ENCODE measurements at places on chromosomes 4 and X. TPM values are rescaled to one million over a fixed set of nuclear protein-coding genes. Genes with fewer than 3 reads are reported as not detected.

HOPX gene
- 203 TPM for total RNA-seq

- H3K36me3 ChIP-seq = no peaks in the 10 kb centered on the region
- H3K27me3 ChIP-seq = no peaks in the 10 kb centered on the region
- H3K4me3 ChIP-seq = no peak overlapping the region
- H3K4me1 ChIP-seq = no peaks in the 10 kb centered on the region
- H3K27ac ChIP-seq = no peak overlapping the region
- DNase-seq = no peak
Measured at GRCh38 chrX:19543020-19543715, 27.9 kb upstream of the MAP3K15 start.

GRCh38 chr4:7383266-7383665 is 51.5 kb downstream of the PSAPL1 start:
- no peak overlapping the region for H3K27ac ChIP-seq
- no peaks in the 10 kb centered on the region for H3K27me3 ChIP-seq
- no peaks in the 10 kb centered on the region for H3K4me1 ChIP-seq
- no peaks in the 10 kb centered on the region for H3K36me3 ChIP-seq

GRCh38 chr4:3375688-3376087 is 66.1 kb upstream of the HGFAC start:
- H3K27ac ChIP-seq = no peak overlapping the region
- H3K27me3 ChIP-seq = no peaks in the 10 kb centered on the region
- peak; percentile 57 for DNase-seq

- no peaks in the 10 kb centered on the region for H3K4me1 ChIP-seq
- no peak overlapping the region for H3K4me3 ChIP-seq
- H3K27ac ChIP-seq = no peak overlapping the region
- no peaks in the 10 kb centered on the region for H3K36me3 ChIP-seq
Measured at GRCh38 chrX:111560801-111561200, 49.4 kb downstream of the SERTM2 start.

- H3K27ac ChIP-seq = peak within 1 kb of the TSS; percentile 93
- H3K4me1 ChIP-seq = no peaks in the 10 kb centered on the region
- H3K36me3 ChIP-seq = peaks cover 8% of the 10 kb centered on the region
- peak; percentile 91 for DNase-seq
- H3K4me3 ChIP-seq = peak within 1 kb of the TSS; percentile 97
- H3K27me3 ChIP-seq = no peaks in the 10 kb centered on the region
Measured at GRCh38 chr4:143184503-143185252, at the start of gene USP38. USP38 (plus strand) TSS chr4:143184917; CDS start chr4:143185451, 534 bp downstream.

TMSB15A gene
- total RNA-seq = not detected

- H3K27ac ChIP-seq = no peak overlapping the region
- H3K4me3 ChIP-seq = no peak overlapping the region
- DNase-seq = no peak
- no peaks in the 10 kb centered on the region for H3K4me1 ChIP-seq
- H3K36me3 ChIP-seq = no peaks in the 10 kb centered on the region
Measured at GRCh38 chr4:167003326-167003725, 231.0 kb downstream of the SPOCK3 start.

PNCK gene
- total RNA-seq = 42.4 TPM

- no peaks in the 10 kb centered on the region for H3K27me3 ChIP-seq
- no peaks in the 10 kb centered on the region for H3K4me1 ChIP-seq
- no peaks in the 10 kb centered on the region for H3K36me3 ChIP-seq
- H3K4me3 ChIP-seq = no peak overlapping the region
- DNase-seq = no peak
Measured at GRCh38 chr4:89152972-89153371, 41.6 kb downstream of the TIGD2 start.

DNA sequence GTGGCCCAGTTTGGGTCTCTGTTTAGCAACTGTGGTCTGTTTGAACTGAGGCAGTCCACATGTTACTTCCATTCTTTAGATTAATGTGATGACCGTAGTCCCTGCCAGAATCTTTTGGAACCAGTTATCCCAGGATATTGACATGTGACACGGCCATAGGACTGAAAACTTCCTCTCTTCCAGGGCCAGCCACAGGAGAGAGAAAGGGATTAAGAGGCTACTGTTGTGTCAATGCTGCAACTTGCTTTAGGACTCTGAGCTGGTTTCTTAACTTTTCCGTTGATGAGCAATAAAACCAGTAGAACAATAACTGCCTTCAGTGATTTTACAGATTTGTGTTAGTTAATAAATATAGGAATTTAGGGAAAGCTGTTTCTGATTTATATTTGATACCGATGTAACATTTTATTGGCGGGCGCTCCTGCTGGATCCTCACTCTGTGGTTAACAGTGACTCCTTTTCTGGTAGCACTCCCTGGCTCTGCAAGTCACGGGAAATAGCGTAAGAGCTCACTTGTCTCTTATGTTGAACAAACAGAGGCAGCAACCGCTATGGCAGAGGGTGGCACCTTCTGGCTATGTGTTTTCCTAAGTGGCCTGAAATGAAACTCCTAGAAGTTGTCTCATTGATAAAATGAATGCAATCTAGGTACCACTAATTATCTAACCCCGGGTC is 2.5 kb downstream of the TENM3 start:
- peaks cover 6% of the 10 kb centered on the region for H3K4me1 ChIP-seq
- DNase-seq = no peak
- H3K36me3 ChIP-seq = no peaks in the 10 kb centered on the region

DNA sequence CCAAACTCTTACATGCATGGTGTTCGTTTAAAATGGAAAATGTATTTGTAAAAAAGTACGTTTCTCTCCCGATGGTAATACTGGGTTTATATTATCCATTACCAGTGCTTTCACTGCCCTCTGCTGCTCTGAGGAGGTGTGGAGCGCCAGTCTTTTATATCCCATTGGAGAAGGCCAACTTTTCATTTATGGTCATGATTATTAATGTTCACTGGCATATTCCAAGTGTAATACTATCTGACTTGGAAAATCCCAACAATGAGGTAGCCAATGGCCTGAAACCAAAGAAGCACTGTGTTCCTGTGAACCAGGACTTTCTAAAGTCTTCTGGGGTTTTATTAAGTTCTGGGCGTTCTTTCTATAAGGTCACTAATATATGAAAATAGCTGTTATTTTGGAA is 80.7 kb downstream of the SYNPO2 start:
- H3K27ac ChIP-seq = peak overlapping the region; percentile 52
- peak; percentile 74 for DNase-seq
- H3K4me3 ChIP-seq = no peak overlapping the region
- no peaks in the 10 kb centered on the region for H3K36me3 ChIP-seq
- no peaks in the 10 kb centered on the region for H3K27me3 ChIP-seq

POU4F2 gene
- not detected for total RNA-seq

KDM5C gene
- total RNA-seq = 48.7 TPM

DNA sequence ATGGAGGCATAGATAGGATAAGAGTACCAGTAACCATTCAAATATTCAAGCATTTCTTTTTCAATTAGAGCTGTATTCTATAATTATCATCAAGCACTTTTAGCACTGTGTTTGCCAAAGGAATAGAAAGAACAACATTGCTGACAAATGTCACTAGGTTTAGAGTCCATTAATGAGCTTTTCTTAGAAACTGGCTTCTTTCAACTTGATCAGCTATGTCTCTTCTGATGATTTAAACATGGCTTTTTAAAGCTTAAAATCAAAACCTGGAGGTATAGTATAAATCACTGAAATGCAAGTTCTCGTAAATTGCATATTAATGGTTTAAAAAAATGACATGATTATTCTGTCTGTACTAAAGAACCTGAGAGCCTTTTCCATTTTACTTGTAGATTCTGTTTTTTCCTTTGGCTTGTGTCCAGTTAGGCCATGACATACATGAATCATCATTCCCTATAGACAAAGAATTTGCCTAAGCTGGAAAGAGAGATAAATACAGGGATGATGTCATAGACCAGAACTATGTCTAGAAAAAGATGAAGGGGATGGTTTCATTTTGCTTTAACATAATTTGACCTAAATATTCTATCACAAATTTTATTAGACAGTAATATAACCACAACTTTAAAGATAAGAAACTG is 340.1 kb upstream of the CTSO start:
- peaks cover 31% of the 10 kb centered on the region for H3K4me1 ChIP-seq
- no peaks in the 10 kb centered on the region for H3K27me3 ChIP-seq
- no peak for DNase-seq
- no peak overlapping the region for H3K4me3 ChIP-seq

- H3K27ac ChIP-seq = no peak overlapping the region
- no peak overlapping the region for H3K4me3 ChIP-seq
- H3K36me3 ChIP-seq = no peaks in the 10 kb centered on the region
- no peaks in the 10 kb centered on the region for H3K4me1 ChIP-seq
Measured at GRCh38 chrX:143429811-143430210, 87.5 kb downstream of the SPANXN3 start.

DNA sequence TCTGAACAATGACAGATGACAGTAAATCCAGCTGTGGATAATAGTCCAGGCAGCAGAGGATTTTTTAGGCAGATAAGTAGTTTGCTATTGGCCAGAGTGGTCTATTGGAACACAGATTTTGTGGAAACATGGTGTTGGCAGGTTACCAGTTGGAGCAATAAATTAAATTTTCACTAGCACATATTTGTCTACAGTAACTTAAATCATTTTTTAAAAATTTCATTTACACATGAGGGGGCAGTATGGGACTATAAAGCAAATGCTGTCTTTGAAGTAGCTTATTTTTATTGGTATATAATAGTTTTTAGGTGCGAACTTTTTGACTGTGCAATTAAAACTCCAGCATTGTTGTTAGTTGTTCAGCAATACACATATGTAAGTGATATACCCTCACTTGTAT is 289.8 kb downstream of the ARHGAP10 start:
- H3K4me3 ChIP-seq = no peak overlapping the region
- no peak for DNase-seq
- H3K27ac ChIP-seq = no peak overlapping the region
- H3K36me3 ChIP-seq = peaks cover 7% of the 10 kb centered on the region
- no peaks in the 10 kb centered on the region for H3K4me1 ChIP-seq
- no peaks in the 10 kb centered on the region for H3K27me3 ChIP-seq

PWWP3B gene
- 7.7 TPM for total RNA-seq

SLC6A14 gene
- not detected for total RNA-seq

FMR1NB gene
- total RNA-seq = not detected

DNA sequence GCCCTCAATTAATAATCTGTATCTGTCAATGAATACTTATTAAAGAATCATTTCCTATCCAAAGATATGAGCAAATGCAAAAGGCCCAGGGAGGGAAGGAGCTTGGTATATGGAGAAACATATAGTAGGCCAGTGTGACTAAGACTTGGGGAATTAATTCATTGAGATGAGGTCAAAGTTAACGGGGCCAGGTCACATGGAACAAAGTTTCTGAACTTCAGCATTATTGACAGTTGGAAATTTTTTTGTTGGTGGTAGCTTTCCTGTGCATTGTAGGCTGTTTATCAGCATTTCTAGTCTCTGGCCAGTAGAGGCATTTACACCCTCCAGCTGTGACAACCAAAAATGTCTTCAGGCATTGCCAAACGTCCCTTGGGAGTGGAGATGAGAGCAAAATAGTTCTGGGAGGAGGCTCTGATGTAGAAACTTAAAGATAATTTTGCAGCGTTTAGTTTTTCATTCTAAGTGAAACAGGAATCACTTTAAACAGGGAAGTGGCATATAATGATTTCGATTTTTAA is 202.0 kb downstream of the SLC4A4 start:
- no peaks in the 10 kb centered on the region for H3K36me3 ChIP-seq
- no peak overlapping the region for H3K4me3 ChIP-seq
- no peak for DNase-seq
- H3K27me3 ChIP-seq = no peaks in the 10 kb centered on the region

DNA sequence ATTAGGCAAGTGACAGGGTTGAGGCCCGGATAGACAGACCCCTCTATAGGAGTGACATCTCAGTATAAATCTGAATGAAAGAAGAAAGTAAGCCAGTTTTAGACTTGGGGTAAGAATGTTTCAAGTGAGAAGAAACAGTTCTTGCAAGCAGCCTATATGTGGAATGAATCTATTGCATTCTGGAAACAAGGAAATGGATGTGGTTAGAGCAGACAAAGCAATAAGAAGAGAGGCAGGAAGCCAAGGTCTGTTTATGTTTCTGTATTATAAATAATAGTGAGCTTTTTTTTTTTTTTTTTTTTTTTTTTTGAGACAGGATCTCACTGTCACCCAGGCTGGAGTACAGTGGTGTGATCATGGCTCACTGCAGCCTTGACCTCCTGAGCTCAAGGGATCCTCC is 255.8 kb downstream of the UNC5C start:
- no peak for DNase-seq
- H3K36me3 ChIP-seq = no peaks in the 10 kb centered on the region
- no peak overlapping the region for H3K4me3 ChIP-seq
- H3K27me3 ChIP-seq = no peaks in the 10 kb centered on the region

FAM47A gene
- not detected for total RNA-seq

GRCh38 chr4:113499696-113500095 is 261.8 kb downstream of the CAMK2D start:
- H3K4me3 ChIP-seq = no peak overlapping the region
- H3K27me3 ChIP-seq = no peaks in the 10 kb centered on the region
- no peaks in the 10 kb centered on the region for H3K4me1 ChIP-seq
- peaks cover 25% of the 10 kb centered on the region for H3K36me3 ChIP-seq

DNA sequence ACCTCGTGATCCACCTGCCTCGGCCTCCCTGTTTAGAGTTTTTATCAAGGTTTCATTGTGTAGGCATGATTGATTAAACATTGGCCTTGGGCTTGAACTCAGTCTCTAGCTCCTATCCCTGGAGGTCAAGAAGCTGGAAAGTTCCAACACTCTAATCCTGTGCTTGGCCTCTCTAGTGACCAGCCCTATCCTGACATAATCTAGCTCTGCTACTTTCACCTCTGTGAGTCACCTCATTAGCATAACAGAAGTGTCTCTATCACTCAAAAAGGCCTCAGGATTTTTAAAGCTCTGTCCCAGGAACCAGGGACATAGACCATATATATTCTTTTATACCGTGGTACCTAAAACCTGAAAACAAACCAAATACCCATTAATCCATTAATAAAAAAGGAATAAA is 377.5 kb downstream of the CENPC start:
- no peaks in the 10 kb centered on the region for H3K36me3 ChIP-seq
- DNase-seq = no peak
- H3K27me3 ChIP-seq = no peaks in the 10 kb centered on the region
- H3K27ac ChIP-seq = no peak overlapping the region
- no peaks in the 10 kb centered on the region for H3K4me1 ChIP-seq
- no peak overlapping the region for H3K4me3 ChIP-seq

SPANXA2 gene
- total RNA-seq = not detected

DNA sequence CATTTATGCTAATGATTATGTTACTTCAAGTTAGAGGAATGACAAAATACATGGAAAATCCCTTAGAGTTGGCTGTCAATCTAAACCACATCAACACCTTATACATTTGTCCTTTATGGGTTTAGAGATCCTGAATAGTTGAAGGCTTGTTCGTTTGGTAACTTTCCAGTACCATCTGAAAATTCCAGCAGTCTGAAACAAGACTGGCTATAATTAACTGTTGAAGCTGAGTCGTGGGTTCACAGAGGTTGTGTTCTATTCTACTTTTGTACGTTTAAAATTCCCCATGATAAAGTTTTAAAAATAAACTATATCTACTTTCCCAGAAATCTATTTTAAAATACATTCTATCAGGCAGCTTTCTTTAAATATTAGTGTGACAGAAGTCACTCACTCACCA is 73.0 kb downstream of the USP46 start:
- no peak overlapping the region for H3K4me3 ChIP-seq
- DNase-seq = no peak
- H3K27ac ChIP-seq = peak overlapping the region; percentile 69
- H3K4me1 ChIP-seq = peaks cover 41% of the 10 kb centered on the region
- no peaks in the 10 kb centered on the region for H3K27me3 ChIP-seq

TMPRSS11B gene
- not detected for total RNA-seq

RASSF6 gene
- not detected for total RNA-seq
